ENCODE measurements at places on chromosomes 1 and 21. TPM values are rescaled to one million over a fixed set of nuclear protein-coding genes. Genes with fewer than 3 reads are reported as not detected.

Gene FALEC
- total RNA-seq = not detected

Gene EDARADD
- not detected for total RNA-seq

Gene LENEP
- total RNA-seq = not detected

Gene MPL
- total RNA-seq = not detected

Gene SELE
- total RNA-seq = not detected

Gene CMPK1
- 107 TPM for total RNA-seq

Gene ATP6V1G3
- total RNA-seq = not detected

Gene USP25
- 46.2 TPM for total RNA-seq

Gene AMIGO1
- total RNA-seq = 6.4 TPM

Gene TRNAU1AP
- total RNA-seq = 36.5 TPM

Gene GRHL3
- not detected for total RNA-seq

Gene PODN
- 200 TPM for total RNA-seq
